BJ (cell line): ENCODE measurements at places on chromosomes 11 and 22.

DNA sequence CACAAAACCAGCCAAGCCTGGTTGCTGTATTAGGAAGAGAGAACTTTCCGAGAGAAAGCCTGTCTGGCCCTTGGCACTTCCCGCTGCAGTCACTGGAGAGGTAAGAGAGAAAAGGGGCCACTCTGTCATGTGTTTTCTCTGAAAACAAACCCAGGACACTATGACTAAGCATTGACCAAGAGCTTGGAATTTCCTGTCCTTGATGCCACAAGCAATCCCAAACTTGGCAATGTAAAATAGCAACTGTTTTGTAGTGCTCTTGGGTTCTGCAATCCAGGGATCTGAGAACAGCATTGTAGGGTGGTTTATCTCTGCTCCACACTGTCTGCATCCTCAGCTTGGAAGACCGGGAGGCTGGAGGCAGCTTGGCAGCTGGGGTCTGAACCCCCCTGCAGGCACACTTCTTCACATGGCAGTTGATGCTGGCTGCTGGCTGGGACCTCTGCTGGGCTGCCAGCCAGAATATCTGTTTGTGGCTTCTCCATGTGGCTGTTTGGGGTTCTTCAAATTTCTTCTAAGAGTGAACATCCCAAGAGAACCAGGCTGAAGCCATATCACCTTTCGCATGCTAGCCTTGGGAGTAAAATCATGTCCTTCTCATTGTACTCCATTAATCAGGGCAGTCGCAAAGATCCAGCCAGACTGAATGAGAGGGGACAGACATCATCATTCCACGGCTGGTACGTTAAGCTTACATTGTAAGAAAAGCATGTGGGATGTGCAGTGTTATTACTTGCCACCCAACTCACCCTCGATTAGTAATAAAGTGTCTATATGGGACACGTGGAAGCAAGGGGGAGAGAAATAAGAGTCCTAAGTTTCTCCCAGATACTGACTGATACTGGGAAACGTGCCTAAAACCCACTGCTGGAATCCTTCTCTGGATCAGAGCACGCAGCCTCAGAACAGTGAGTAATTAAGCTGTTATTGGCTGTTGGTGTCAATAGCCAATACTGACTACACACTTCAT, 537.4 kb upstream of the B3GAT1 start:
- peak; percentile 46 for DNase-seq

GRCh38 chr11:17077240-17077519, 287 bp downstream of the RPS13 start:
- DNase-seq: no peak

GRCh38 chr11:70715166-70715951, 317.0 kb downstream of the CTTN start:
- no peak for DNase-seq

DNA sequence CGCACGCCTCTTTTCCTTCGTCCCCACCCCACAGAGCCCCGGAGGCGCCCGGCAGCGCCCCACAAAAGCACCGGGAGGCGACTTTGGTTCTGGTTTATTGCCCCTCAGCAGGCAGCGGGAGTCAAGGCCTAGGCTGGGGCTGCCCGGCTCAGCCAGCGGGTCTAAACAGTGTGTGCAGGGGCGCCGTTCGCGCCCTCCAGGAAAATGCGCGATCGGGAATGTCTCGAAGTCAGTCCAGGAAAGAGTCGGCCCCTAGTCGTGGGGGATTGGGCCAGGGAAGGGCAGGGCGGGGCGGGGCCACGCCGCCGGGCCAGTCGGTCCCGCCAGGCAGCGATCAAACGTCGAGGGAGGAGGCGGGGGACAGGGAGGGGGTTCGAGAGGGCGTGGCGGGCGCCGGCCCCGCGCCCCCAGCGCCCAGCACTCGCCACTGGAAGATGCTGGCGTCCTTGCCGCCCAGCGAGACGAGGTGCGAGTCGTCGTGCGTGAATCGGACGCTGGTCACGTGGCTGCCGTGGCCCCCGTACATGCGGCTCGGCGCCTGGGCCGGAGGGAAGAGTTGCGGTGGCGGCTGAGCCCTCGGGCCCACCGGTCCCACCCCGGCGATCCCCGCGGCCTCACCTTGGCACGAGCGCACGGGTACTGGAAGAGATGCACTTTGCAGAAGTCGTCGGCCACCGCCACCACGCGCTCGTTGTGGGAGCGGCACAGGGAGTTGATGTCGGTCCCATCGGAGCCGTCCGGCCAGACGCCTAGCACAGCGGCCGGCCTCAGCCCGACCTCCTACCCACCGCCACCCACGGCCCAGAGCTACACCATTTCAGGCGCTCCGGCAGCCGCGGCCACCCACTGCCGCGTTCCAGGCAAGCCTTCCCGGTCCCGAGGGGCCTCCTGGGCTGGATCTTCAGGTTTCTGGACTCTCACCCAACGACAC, 741 bp upstream of the MTA2 start:
- DNase-seq: no peak

DNA sequence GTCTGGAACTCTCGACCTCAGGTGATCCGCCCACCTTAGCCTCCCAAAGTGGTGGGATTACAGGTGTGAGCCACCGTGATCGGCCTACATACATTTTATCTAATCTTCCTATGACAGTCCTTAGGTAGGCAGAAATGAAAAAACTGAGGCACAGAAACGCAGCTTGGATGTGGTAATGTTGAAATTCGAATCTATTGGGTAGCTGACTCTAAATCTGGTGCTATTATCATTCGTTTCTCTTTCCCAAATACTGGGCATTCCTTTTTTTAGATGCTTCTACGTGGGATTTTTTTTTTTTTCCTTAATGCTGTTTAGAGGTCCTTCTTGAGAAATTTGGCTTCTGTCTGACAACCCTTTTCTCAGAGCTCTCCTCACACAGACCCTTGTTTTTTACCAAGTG, 41.5 kb downstream of the FCHSD2 start:
- DNase-seq: no peak
